ENCODE measurements at places on chromosomes 1 and 21.
A peak's percentile ranks its signal among the peaks of the same experiment; 100 is the strongest.

DNA sequence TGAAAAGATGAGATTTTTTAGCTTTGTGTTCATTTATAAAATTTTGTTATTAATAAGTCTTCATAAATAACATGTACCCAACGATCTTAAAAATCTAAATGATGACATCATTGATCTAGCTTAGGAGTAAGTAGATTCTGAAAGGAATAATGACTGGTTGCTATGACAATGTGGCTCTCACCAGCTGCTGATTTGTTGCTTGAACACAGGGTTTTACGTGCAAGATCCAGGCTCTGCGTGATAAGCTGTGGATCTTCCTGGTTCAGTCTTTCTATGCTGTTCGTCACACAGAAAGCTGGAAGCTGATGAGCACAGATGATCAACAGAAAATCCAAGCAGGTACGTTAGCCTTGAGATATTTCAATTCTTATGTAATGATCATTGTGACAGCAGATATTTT is 49.1 kb upstream of the C1orf146 start:
- no peaks in the 10 kb centered on the region for H3K27me3 ChIP-seq
- no peaks in the 10 kb centered on the region for H3K4me1 ChIP-seq
- no peaks in the 10 kb centered on the region for H3K36me3 ChIP-seq
- no peak overlapping the region for H3K27ac ChIP-seq
- no peak overlapping the region for H3K4me3 ChIP-seq

- H3K36me3 ChIP-seq, result no peaks in the 10 kb centered on the region
- DNase-seq, result no peak
- no peak overlapping the region for H3K27ac ChIP-seq
- H3K4me3 ChIP-seq, result no peak overlapping the region
- H3K4me1 ChIP-seq, result no peaks in the 10 kb centered on the region
Observed at GRCh38 chr1:76666499-76666898, 200.8 kb upstream of the ST6GALNAC5 start.

DNA sequence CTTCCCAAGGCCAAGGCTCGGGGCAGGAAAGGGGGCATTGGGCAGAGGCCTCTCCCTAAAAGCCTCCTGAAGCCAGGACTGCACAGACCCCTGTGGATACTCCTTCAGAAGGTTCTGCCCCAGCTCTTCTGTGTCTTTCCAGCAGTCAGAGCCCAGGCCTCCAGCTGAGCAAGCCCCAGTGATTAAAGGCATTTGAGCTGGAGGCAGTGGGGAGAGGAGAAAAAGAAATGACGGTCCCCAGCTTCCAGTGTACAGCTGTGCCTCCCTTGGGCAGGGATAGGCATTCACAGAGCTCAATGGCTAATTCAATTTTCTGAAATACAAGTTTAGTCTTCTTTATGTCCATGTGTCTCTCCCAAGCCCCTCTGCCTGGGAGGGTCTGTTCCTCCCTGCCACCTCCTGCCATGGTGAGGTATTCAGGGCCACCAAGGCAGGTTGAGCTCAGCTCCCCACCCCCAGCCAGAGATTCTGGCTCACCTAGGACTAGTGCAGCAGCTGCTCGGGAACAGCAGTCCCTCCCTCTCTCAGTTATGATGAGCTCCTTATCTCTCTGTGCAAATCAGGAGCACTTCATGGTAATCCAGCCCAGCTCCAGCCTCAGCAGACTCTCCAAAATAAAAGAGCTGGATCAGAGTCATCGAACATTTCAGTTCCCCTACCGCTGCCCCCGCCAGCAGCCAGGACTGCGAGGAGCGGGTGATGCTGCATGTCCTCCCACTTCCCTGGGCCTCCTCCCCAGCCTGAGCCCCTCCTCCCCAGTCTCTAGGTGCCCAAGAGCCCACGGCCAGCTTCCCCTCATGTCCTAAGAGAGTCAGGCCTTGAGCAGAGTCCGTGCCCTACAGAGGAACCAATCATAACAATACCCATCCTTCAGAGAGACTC is 208.4 kb upstream of the ZC3H12A start:
- peaks cover 10% of the 10 kb centered on the region for H3K4me1 ChIP-seq
- no peaks in the 10 kb centered on the region for H3K36me3 ChIP-seq
- DNase-seq, result no peak
- H3K27me3 ChIP-seq, result no peaks in the 10 kb centered on the region
- no peak overlapping the region for H3K4me3 ChIP-seq

DNA sequence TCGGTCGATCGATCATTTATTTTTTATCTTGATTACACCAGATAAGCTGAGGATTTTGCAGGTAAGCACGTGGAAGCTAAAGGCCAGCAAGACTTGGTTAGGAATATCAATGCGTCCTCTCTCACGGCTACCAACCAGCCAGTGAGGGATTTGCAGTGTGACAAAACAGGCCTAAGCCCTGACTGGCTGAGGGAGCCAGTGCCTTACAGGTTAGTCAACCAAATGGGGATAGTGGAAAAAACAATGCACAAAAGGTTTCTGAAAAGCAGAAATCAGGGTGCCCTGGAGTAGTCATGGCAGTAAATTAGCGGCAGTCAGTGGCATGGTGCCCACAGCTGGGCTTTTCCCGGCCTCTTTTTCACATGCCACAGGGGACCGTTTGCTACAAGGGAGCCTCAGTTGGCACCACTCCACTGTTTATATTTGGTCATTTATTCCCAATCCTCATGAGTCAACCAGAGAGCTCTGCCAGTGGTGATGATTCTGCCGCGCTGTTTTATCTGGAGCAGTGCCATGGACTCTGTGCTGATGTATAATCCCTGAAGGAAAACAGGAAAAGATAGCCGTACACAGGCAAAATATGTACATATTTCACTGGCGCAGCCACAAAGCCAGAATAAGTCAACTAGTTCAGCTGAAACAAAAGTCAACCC is 167.6 kb downstream of the RHOU start:
- H3K4me3 ChIP-seq, result no peak overlapping the region
- H3K27ac ChIP-seq, result no peak overlapping the region
- peaks cover 43% of the 10 kb centered on the region for H3K4me1 ChIP-seq
- H3K36me3 ChIP-seq, result no peaks in the 10 kb centered on the region
- DNase-seq, result peak; percentile 97

DNA sequence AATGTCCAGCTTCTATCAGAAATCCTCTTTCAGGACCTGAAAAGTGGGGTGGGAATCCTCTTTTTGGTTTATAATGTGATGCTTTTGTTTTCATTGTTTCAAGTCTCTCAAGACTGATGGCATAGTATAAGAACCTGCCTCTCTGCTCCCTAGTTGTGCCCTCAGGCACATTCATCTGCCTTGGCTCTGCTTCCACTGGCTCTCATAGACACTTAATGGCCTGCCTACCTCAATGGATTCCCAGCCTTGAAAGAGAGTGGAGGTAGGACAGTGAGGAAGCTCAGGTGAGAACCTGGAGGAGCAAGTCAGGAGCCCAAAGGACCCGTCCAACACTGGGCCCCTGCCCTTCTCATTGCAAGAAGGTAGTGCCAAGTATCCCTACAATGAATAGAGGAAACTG is 4.8 kb downstream of the TTLL7 start:
- H3K27me3 ChIP-seq, result no peaks in the 10 kb centered on the region
- H3K4me3 ChIP-seq, result no peak overlapping the region
- peaks cover 7% of the 10 kb centered on the region for H3K4me1 ChIP-seq
- H3K36me3 ChIP-seq, result peaks cover 4% of the 10 kb centered on the region
- H3K27ac ChIP-seq, result no peak overlapping the region
- DNase-seq, result no peak

GRCh38 chr1:102580806-102581205 is 527.5 kb downstream of the COL11A1 start:
- DNase-seq, result no peak
- no peaks in the 10 kb centered on the region for H3K36me3 ChIP-seq
- H3K27me3 ChIP-seq, result no peaks in the 10 kb centered on the region
- no peak overlapping the region for H3K27ac ChIP-seq

DNA sequence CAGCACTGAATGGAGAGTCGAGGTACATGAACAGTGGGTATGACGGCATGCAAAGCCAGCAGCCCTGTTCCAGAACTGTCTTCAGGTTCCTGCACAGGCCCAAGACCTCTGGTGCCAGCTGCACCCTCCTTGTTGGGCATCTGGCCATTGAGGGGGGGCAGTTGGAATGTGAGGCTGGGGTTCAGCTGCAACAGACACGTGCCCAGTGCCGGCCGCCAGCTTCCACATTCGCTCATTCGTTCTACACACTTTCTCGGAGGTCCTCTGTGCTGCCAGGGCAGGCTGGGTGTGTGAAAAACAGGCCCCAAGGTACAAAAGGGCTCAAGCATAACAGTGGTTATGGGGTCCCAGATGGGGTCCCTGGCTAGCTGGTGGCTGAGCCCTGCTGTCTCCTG is 37.9 kb upstream of the SLC19A1 start:
- no peaks in the 10 kb centered on the region for H3K36me3 ChIP-seq
- no peak overlapping the region for H3K27ac ChIP-seq
- DNase-seq, result no peak

GRCh38 chr1:30684881-30685795 is 38.2 kb downstream of the MATN1 start:
- no peak overlapping the region for H3K27ac ChIP-seq
- no peak overlapping the region for H3K4me3 ChIP-seq
- no peaks in the 10 kb centered on the region for H3K27me3 ChIP-seq
- H3K4me1 ChIP-seq, result no peaks in the 10 kb centered on the region
- no peaks in the 10 kb centered on the region for H3K36me3 ChIP-seq

- DNase-seq, result no peak
- H3K27ac ChIP-seq, result no peak overlapping the region
- peaks cover 13% of the 10 kb centered on the region for H3K27me3 ChIP-seq
- H3K4me1 ChIP-seq, result peaks cover 21% of the 10 kb centered on the region
- no peaks in the 10 kb centered on the region for H3K36me3 ChIP-seq
Observed at GRCh38 chr1:3529099-3529729, 74.7 kb downstream of the ARHGEF16 start.

DNA sequence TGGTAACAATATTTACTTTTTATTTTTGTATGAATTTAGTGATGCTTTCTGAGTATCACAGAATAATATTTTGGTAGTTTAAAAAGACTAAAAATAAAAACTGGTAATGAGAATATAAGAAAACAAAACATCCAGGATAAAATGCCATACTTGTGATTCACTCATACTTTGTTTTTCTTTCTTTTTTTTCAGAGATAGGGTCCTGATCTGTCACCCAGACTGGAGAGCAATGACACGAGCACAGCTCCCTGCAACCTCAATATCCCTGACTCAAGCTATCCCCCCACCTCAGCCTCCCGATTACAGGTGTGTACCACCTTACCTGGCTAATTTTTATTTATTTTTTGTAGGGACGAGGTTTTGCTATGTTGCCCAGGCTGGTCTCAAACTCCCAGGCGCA is 64.2 kb upstream of the ADAM30 start:
- H3K36me3 ChIP-seq, result peaks cover 65% of the 10 kb centered on the region
- H3K4me3 ChIP-seq, result no peak overlapping the region
- H3K27ac ChIP-seq, result peak overlapping the region; percentile 84

GRCh38 chr1:49630156-49630555 is 393.6 kb downstream of the AGBL4 start:
- H3K4me3 ChIP-seq, result no peak overlapping the region
- H3K27ac ChIP-seq, result no peak overlapping the region
- no peak for DNase-seq
- H3K36me3 ChIP-seq, result no peaks in the 10 kb centered on the region
- H3K27me3 ChIP-seq, result no peaks in the 10 kb centered on the region

- H3K36me3 ChIP-seq, result no peaks in the 10 kb centered on the region
- no peak overlapping the region for H3K4me3 ChIP-seq
- H3K4me1 ChIP-seq, result peaks cover 49% of the 10 kb centered on the region
- H3K27me3 ChIP-seq, result no peaks in the 10 kb centered on the region
- 0 out of 2 replicates have a peak overlapping the region, but pooled peaks have one; percentile 14 for H3K27ac ChIP-seq
- DNase-seq, result no peak
Observed at GRCh38 chr1:60129911-60130310, 56.3 kb upstream of the C1orf87 start.

DNA sequence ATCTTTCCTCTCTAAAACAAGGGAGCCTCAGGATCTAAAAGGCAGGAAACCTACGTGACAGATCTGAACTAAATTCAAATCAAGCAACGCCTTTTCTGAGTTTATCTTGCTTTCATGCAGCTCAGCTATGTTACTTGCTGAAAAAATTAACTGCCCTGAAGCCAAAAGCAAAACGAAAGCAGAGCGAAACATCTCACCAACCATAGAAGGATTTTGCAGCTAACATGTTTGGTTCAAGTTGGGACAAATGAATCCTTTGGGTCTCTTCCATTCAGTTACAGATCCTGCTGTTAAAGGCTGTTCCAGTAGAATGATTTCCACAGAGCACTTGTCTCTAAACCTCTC is 482 bp downstream of the SLC2A5 start:
- no peaks in the 10 kb centered on the region for H3K36me3 ChIP-seq
- H3K27ac ChIP-seq, result no peak overlapping the region
- DNase-seq, result no peak
- H3K4me1 ChIP-seq, result peaks cover 3% of the 10 kb centered on the region
- H3K4me3 ChIP-seq, result no peak overlapping the region
- H3K27me3 ChIP-seq, result no peaks in the 10 kb centered on the region

DNA sequence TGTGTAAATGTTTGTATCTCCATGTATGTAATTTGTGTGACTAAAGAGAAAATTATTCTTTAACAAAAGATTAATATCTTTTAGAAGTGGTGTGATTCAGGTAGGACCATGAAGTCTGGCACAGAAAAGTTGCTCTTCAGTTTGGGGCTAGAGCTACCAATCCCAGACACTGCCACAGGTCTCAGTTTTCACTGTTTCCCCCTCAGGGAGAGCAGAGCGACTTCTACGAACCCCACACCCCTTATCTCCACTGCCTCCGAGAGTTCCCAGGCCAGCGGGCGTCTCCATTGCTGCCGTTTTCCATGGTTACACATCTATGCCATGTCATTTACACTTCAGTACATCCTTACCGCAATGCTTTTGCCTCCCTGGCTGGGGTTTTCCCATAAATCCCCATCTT is 93.0 kb upstream of the SMYD2 start:
- H3K36me3 ChIP-seq, result no peaks in the 10 kb centered on the region
- peaks cover 48% of the 10 kb centered on the region for H3K27me3 ChIP-seq
- no peak for DNase-seq

DNA sequence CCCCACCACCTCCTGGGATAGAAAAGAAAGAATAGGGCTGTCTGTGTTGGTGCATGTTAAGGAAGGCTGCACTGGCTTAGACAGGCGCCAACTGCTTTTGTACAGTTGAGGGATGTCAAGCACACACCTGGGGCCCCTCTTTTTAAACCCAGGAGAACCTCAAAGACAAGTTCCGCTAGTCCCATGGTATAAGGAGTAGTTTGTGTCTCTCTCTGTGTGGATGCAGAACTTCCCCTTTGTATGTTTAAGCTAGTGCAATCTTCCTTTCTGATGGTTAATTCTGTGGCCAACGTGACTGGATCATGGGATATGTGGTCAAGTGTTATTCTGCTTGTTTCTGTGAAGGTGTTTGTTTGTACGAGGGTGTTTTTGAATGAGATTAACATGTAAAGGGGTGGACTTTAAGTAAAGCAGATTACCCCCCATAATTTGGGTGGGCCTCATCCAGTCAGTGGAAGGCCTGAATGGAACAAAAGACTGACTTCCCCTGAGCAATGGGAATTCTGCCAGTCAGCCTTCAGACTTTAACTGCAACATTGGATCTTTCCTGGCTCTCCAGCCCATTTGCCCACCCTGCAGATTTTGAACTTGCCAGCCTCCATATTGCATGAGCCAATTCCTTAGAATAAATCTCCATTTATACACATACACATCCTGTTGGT is 9.5 kb upstream of the DUSP10 start:
- H3K36me3 ChIP-seq, result no peaks in the 10 kb centered on the region
- H3K27me3 ChIP-seq, result no peaks in the 10 kb centered on the region
- DNase-seq, result no peak

GRCh38 chr1:209516771-209517680 is 66.5 kb upstream of the CAMK1G start:
- H3K4me3 ChIP-seq, result no peak overlapping the region
- H3K27me3 ChIP-seq, result no peaks in the 10 kb centered on the region
- H3K4me1 ChIP-seq, result no peaks in the 10 kb centered on the region
- no peak overlapping the region for H3K27ac ChIP-seq
- no peak for DNase-seq
- no peaks in the 10 kb centered on the region for H3K36me3 ChIP-seq

- H3K4me3 ChIP-seq, result no peak overlapping the region
- H3K27me3 ChIP-seq, result no peaks in the 10 kb centered on the region
- H3K27ac ChIP-seq, result no peak overlapping the region
- DNase-seq, result no peak
- H3K4me1 ChIP-seq, result peaks cover 32% of the 10 kb centered on the region
Observed at GRCh38 chr1:200426196-200426595, 16.4 kb upstream of the ZNF281 start.
